ENCODE measurements at places on chromosomes 6 and 20.

DNA sequence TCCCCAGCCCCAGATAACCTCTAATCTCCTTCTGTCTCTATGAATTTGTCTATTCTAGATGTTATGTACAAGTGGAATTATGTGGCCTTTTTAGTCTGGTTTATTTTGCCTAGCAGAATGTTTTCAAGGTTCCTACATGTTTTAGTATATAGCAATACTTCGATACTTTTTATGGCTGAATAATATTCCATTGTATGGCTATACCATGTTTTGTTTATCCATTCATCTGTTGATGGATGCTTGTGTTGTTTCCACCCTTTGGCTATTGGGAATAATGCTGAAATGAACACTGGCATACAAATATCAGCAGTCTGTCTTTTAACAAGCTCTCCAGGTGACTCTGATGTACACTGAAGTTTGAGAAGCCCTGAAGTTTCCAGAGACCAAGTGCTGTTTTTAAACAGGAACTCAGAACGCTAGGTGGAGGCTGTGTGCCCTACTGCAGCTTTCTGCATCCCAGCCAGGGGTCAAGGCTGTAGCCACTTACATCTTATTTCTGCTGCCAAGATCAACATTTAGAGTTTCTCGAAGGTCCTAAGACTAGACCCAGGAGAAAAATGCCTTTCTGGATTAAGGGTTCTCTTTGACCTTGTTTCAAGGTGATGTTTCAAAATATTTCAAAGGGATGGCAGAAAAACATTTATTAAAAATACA, 123.0 kb downstream of the SOBP start:
- DNase-seq = no peak

DNA sequence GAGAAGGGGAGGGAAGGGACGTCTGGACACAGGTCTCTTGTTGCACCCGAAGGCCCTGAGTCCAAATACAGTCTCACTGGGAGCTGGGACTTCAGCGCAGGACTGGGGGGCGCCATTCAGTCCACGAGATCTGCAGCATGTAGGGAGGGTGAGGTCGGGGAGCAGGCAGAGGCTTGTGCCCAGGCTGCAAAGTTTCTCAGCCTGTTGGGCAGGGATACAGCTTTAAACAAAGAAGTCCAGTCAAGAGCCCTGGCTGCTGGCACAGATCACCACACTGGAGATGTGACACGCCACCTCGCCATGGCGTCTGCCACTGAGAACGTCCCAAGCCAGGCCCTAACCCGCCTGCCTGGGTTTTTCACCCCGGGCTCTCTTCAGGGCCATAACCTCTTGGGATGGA, 256.6 kb downstream of the DLL1 start:
- DNase-seq = no peak

DNA sequence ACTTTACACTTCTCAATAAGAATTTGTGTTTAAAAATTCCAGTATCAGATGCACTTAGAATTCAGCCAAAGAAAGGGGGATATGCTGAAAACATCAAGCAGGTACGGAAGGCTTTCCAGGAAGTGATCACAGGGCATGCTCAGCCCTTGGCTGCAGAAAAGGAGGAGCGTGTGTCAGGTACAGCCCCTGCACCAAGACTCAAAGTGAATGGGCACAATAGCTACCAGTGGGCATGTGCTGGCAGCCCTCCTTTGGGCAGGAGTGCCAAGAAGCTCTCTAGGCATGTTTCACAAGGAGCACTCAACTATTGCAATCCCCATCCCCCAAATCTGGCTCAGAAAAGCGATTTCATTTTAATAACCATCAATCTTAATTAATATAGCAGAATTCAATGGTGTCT, 298.8 kb downstream of the GMDS start:
- DNase-seq = no peak

DNA sequence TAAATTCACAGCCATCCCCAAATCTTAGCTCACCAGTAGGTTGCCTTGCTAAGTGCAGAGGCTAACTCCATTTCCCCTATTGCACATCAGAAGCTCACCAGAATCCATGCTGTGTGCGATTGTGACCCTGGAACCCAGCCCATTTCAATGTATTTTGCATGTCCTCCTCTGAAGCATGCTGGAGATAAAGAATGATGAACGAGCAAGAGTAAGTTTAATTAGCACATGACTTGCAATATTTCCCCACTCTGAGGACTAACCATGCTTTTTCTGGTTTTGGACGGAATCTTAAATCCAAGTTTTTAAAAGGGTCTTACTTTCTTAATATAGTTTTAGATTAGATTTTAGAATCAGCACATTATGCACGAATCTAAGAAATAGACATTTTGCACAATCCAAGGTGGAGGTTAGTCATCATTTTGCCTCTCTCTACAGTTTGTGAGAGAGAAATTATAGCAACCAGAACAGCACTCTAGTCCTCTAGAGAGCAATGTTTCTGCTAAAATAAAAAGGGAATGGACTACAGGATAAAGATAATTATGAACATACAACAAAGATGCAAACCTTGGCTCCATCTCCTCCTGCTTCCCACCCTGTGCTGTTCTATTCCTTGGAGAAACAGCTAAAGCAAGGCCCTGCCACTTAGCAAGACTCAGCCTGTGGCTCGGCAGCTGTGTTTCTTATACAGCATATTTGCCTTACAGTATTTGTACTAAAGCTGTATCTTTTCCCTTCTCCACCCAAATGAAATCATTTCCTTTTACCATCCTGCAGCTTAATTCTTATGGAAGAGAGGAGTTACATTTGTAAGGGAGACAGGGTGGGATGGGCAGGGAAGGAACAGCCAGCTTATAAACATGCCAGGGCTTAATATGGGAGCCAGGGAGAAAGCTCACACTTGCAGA, 24.9 kb upstream of the LAMA4 start:
- DNase-seq = no peak

GRCh38 chr20:45647441-45648050, 16.5 kb upstream of the WFDC9 start:
- no peak for DNase-seq

DNA sequence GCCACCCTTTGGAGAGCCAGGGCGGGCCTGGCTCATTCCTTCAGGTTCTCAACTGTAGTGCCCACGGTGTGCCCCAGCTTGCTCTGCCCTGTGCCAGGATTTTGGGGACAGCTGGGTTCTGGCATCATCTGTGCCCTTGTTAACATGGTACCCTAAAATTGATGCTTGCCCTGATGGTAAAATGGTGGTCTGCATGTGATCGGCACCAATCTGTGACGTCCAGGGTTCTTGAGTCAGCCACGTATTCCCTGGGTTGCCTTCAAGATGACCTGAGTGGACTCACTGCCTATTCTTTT, 31.2 kb upstream of the APCDD1L start:
- DNase-seq = no peak

GRCh38 chr6:90146921-90147649, 149.6 kb downstream of the BACH2 start:
- no peak for DNase-seq

DNA sequence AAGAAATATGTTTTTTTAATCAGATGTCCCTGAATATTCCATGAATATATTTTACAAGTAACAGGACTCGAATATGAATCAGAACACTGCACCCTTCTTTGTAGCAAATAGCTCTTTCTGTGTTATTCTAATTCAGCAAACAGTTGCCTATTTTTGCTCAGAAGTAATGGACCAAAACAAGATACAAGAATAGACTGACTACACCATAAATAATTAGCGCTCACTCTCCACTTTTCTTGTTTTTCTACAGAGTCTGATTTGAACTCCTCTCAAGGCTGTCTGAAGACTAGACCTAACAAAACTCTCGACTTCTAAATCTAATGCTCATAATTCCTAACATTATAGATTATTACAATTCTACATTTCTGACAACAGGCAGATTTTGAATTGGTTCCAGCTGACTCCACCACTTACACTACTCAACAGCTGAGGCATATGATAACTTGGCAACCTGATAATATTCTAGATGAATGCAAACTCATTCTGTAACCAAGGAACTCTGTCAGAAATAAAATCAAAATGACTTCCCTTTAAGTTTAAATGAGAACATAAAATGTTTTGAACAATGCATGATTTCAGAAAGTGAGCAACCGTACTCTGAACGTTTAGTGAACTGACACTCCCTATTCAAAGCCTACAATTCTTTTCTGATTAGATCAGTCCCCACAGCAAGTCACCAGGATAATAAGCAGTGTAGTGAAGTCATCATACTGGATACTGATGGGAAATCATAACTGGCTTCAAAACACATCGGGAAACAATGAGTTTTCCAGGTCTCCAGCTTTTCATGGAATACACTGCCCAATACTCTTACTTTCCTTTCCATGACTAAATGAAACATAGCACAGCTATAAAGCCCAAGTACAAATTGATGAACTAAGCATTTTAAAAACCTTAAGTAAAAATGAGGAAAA, 114.2 kb upstream of the BEND6 start:
- no peak for DNase-seq

GRCh38 chr6:28589234-28589956, 63.7 kb downstream of the GPX5 start:
- no peak for DNase-seq

- no peak for DNase-seq
Measured at GRCh38 chr6:128068119-128068479, 167.2 kb upstream of the THEMIS start.

- DNase-seq = no peak
Measured at GRCh38 chr6:117169781-117170281, 95.5 kb upstream of the VGLL2 start.

GRCh38 chr6:2772840-2773239, 7.6 kb downstream of the WRNIP1 start:
- no peak for DNase-seq

GRCh38 chr6:79868098-79868722, 79.1 kb downstream of the ELOVL4 start:
- peak; percentile 70 for DNase-seq

DNA sequence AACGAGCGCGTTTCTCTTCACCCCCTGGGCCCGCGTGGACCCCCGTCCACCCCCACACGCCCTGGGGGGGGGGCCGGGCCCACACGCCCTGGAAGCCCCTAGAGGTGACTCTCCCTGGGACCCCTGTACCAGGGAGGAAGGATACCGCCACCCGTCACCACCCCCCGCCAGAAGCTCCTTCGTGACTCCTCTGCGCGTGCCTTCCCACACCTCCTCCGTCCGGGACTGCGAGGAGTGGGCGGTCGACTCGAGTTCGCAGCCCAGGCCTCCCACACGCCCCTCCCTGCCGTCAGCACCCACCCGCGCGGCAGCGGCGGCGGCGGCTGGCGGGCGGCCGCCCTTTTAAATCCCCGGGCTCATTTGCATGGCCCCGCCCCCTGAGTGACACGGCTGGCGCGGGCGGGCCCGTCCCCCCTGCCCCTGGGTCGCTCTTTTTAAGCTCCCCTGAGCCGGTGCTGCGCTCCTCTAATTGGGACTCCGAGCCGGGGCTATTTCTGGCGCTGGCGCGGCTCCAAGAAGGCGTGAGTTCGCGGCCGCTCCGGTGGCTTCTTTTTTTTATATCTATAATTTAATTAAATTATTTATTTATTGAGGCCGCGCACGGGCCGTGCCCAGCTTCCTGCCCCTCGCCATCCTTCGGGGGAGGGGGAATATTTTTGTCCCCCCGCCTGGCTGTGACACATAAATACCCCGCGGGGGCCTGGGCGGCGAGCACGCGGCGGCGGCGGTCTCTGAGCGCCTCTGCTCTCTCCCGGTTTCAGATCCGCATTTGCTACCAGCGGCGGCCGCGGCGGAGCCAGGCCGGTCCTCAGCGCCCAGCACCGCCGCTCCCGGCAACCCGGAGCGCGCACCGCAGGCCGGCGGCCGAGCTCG, at the start of gene HMGA1:
HMGA1 (plus strand) TSS at position 431 of the 873 bp plus-strand sequence. CDS start 3,908 bp downstream, outside the sequence.
- peak; percentile 61 for DNase-seq

DNA sequence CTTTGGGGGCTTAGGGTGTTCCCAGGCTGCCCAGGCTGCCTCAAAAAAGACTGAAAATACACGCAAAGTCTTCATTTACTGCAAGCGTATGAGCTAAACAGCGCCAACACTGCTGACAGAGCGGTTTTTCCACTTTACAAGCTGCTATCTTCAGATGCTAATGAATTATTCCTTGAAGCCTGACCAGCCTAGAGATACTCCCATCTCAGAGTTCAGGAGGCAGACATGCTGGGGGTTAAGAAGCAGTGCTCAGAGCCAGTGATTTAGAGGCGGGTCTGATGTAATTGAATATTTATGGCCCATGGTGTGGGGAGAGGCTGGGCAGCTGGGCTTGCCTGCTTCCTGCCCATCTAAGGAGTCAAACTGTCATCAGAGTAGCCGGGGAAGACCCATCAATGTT, 241.4 kb downstream of the SLC24A3 start:
- no peak for DNase-seq

- DNase-seq = no peak
Measured at GRCh38 chr20:57835588-57836455, 126.0 kb upstream of the PMEPA1 start.

- DNase-seq = no peak
Measured at GRCh38 chr6:77019081-77019480, 444.2 kb downstream of the HTR1B start.

GRCh38 chr6:35247642-35248231, 11.8 kb upstream of the ZNF76 start:
- DNase-seq = no peak

GRCh38 chr6:14985366-14985765, 260.5 kb upstream of the JARID2 start:
- no peak for DNase-seq

GRCh38 chr6:170026751-170027646, 263.9 kb downstream of the DLL1 start:
- DNase-seq = no peak

GRCh38 chr6:5123296-5124143, 38.4 kb downstream of the PPP1R3G start:
- DNase-seq = no peak

DNA sequence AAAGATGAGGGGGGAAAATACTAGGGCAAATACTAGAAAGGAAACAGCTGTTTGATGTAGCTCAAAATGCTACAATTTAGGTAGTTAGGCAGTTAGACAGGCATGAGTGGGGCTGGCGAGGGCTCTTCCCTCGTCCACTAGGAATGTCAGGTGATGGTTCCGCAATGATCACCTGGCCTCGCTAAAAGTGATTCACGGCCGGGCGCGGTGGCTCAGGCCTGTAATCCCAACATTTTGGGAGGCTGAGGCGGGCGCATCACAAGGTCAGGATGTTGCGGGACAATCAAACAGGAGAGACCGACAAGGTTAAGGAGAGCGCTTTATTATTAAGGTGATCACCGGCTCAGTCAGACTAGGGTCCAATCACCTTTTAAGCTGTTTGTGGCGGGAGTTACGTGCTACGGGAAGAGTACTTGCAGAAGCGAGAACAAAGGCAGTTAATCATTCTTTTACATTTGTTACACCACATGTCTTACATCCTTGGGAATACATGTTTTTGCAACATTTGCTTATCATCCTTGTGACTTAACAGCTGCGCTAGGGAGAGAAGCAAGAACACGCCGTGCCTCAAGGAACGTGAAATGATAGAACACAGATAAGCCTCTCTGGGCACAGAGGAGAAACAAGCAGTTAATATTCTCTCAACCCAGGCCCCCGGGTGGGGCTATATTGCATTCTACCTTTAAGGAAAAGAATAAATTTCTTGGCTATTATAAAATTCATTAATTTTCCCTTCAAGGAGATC, 1025.4 kb downstream of the EYS start:
- no peak for DNase-seq

GRCh38 chr6:90226257-90226656, 70.4 kb downstream of the BACH2 start:
- no peak for DNase-seq

DNA sequence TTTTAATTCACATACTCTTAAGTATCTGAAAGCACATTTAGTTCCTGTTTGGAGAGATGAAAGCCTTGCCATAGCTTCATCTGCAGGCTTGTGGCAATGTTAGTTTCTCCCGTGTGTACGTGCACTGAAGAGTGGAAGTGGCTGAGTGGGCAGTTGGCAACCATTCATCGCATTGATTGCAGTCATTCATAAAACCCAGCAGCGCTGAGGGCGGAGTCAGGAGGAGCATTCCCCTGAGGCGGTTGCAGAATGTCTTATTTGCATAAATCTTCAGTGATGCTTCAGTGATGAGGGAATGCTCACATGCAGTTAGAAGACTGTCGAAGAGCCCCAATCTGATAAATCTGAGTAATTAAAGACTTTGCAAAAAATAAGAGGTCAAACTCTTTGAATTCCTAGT, 79.1 kb downstream of the RIMS1 start:
- no peak for DNase-seq

All from NCI-H2029 treated with DMSO at 0.1 percent for 48 hours (cell line).